Stimulated activated CD4-positive, alpha-beta T cell treated with anti-CD3 and anti-CD28 coated beads, TNF-alpha, amount 100 ng/mL, for 24 hours (primary cell): ENCODE measurements at places on chromosomes 12 and 14.

- no peak for DNase-seq
Observed at GRCh38 chr12:104471336-104471735, 14.6 kb downstream of the CHST11 start.

GRCh38 chr12:43008953-43009845, 419.7 kb upstream of the PRICKLE1 start:
- no peak for DNase-seq

- DNase-seq: no peak
Observed at GRCh38 chr12:114623737-114624136, 60.2 kb downstream of the TBX3 start.

- DNase-seq: no peak
Observed at GRCh38 chr12:9118158-9118557, 2.4 kb upstream of the A2M start.

GRCh38 chr14:68081489-68081888, 261.9 kb downstream of the RAD51B start:
- no peak for DNase-seq

DNA sequence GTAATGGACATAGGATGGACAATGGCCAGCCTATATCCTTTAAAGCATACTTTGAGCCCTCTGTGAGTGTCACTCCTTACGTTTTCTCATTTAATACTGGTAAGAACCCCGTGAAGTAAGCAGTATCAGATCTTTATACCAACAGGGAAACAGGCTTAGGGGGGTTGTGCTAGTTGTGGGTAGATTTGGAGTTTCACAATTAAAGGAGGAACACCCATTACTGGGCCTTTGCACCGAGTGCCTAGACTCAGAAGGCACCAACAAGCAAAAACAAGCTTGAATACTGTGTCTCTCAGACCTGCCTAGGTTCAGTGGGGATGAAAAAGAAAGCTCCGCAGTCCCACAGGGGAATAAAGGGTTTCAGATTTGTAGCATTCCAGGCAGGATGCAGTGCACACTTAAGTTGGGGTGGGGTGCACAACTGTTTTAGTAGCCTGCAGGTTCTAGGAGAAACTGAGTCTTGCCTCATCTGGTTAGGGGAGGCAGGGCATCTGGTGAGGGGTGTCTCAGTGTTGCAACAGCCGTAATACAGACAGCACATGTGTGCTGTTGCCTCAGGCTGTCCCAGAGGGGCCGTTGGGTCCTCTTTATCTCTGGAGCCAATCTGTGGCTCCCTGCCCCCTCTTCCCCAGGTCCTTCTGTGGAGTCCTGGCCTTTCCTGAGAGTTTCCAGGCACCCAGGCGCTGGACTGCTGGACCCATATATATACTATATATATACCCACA, 51.2 kb downstream of the IRAK3 start:
- DNase-seq: no peak

- DNase-seq: no peak
Observed at GRCh38 chr12:71799106-71799505, 40.5 kb upstream of the TBC1D15 start.

DNA sequence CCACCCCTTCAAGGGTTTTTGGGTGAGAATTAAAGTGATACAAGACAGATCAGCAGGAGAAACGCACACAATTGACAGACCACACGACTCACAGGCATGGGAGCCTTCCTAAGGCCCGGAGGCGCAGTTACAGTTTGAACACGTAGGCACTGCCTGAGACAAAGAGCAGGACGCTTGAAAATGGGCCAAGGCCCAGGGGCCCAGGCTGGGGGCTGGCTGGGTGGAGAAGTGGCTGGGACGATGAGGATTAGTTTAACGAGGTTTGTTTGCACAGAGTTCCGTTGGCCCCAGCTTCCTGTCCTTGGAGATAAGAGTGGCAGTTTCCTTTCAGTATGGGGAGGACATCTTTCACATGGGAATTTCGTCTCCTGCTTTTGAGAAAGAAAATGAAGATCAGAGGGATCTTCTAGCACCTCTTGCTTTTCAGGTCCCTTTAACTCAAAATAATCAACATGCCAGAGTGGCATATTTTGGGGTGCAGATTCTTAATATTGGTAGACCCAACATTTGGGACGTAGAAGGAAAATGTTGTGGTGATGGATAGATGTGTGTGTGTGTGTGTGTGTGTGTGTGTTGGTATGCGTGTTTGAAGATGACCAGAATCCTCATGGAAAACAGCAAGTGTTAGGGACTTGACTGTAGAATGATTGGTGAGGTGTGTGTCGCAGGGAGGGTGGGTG, 44.6 kb downstream of the DLK1 start:
- DNase-seq: no peak

- no peak for DNase-seq
Observed at GRCh38 chr14:93231129-93231979, 24.3 kb downstream of the UBR7 start.

DNA sequence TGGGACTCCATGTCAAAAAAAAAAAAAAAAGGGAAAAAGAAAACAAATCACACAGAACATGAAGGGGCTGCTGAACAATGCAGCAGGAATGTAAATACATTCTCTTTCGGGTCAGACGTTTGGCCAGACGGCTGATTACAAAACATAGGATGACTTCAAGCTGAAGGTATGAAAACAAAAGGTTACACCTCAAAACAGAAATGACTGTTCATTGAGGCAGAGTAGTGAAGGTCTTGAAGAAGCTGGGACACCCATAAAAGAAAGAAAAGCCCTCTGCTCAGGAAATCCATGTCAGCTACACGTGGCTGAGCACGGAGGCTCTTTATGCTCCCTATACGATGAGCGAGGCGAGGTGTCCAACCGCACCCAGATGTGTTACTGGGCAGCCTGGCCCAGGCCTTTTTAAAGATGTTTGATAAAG, 37.7 kb downstream of the FGD4 start:
- no peak for DNase-seq

- no peak for DNase-seq
Observed at GRCh38 chr12:47131011-47131410, 51.3 kb upstream of the AMIGO2 start.

DNA sequence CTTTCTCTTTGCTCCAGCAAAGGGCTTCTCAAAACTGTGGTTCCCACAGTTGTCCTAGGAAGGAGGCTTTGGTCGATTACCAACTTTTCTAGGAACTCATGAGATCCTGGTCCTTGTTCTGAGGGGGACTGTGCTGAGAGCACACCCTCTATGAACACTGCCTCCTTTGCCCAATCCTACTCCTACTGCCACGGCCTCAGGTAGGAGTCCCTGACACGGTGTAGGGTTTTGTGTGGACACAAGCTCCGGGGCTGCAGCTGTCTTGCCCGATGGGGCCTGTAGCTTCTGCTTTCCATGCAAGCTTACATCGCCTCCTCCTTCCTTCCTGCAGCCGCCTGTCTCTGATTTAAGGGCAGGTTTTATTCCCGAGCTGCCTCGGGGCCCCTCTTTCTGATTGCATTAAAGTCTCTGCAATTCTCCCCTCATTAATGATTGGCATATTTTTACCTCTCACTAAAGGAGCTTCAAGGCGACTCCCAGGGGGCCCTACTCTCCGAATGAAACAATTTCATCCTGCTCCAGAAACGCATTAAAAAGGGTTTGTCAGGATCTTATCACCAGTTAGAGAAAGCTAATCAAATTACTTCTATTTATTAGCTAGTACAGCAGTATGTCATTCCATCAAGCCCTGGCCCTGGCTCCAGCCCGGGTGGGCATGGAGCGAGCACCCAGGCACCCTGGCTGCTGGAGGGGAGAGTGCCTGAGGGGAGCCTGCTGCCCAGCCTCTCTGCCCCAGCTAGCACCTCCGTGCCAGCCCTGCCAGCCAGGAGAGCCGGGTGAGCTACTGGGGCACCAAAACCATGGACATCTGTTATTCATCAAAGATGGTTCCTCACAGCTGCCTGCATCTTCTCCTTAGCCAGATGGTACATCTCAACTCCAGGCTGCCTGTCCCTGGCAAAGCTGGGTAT, 38.0 kb upstream of the ESRRB start:
- no peak for DNase-seq

- no peak for DNase-seq
Observed at GRCh38 chr14:103544388-103545218, 15.6 kb downstream of the TRMT61A start.

GRCh38 chr14:79567306-79567705, 644.0 kb downstream of the DIO2 start:
- DNase-seq: no peak

GRCh38 chr12:43482311-43483085, 69.5 kb downstream of the ADAMTS20 start:
- no peak for DNase-seq

- DNase-seq: no peak
Observed at GRCh38 chr14:92287987-92288386, 35.0 kb upstream of the SLC24A4 start.

DNA sequence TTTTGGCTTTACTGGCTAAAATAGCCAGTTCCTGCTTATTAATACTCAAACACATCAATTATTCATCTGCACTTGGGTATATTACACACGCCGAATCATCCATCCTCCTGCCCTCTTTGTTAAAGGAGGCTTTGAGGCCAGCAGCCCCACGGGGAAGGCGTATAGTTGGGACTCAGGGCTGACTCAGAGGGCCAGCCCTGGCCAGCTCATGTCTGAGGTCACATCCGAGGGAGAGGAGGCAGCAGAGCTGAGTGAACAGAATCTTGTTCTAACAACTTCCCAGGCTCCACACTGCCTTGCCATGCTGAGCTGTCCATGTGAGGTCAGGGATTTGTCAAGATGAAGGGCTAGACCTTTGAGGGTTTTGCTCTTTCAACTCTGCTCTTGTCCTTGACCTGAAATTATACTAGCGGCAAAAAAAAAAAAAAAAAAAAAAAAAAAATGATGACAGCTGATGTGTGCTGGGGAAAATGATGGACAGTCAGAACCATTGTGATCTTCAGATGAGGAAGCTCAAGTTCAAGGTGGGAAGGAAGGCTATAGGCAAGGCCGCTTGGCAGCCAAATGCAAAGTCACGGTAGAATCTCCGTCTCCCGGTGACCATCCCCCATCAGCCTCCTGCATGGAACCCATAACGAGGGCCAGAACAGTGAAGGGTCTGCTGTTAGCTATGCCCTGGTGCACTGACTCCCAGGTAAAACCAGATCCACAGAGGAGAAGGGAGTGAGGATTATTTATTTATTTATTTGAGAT, 12.5 kb upstream of the MARK3 start:
- DNase-seq: no peak
